ENCODE measurements at places on chromosomes 3 and 15.

GRCh38 chr3:177835008-177835407, 637.7 kb upstream of the TBL1XR1 start:
- DNase-seq: no peak

GRCh38 chr15:62840526-62841268, 201.8 kb upstream of the TPM1 start:
- DNase-seq: no peak

DNA sequence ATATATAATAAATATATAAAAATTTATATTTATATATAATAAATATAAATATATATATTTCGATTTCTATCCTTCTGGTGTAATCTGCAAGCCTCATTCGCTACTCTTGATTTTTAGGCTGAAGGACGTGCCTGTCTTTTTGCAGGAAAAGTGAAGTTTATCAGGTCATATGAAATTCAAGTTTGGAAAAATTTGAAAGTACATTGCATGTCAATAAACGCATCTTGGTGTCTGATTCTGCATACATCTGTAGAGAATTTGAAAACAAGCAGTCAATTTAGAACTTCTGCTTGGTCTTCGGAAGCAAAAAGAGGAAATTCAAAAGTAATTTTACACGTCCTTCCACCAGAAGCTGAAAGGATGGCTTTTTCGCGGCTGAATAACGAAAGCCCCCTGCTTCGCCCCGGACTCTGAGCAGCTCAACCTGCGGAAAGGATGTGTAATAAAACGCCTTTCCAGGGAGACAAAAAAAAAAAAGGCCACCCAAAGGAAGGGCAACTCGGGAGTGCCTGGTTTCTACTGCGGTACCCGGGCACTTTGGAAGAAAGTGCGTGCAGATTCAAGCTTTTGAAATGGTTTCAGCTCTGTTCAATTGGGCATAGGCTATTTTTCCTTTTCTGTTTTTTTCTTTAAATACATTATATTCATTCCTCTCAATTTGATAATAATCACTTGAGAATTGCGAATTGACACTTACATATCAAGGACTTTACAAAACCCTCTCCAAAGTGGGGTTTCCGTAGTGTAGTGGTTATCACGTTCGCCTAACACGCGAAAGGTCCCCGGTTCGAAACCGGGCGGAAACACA, 1.5 kb upstream of the MYNN start:
- DNase-seq: peak; percentile 40

DNA sequence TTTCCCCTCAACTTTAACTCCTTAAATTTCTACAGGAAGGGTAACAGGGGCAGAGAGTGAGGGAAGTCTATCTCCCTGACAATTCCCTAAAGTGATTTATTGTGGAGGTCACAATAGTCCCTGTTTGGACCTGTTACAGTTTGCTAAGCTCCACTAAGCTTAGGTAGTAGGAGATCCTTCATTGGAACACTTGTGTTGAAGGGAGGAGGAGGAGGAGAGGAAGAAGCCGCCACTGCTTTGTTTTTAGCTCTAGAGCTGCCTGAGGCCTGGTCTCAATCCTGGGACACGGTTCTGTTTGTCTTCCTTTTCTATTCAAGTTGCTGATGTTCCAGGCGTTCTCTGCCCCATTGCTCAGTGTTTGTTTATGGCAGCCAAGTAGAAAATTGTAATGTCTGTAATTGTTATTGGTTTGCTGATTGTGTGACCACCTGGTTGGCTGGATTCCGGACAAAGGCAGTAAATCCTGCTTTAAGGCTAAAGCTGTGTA, 48.4 kb downstream of the HES1 start:
- DNase-seq: no peak
